ENCODE measurements at places on chromosomes 7 and 10.

DNA sequence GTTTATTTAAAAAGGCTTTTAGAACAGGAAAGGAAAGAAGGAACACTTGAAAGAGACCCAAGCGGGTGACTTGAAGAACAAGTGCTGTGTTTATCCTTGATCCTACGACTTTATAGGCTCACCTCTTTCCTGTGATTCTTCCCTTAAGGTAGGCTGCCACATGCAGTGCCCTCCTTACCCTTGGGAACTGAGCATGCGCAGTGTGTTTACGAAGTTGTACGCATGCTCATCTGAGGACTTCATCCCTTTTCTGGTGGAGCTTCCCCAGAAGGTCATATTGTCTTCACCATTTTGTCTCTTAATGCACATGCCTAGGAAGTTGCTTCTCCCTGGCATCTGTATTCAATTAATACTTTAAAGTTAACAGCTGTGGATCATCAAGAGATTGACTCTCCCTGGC is 49.9 kb upstream of the VOPP1 start:
- DNase-seq, result no peak

DNA sequence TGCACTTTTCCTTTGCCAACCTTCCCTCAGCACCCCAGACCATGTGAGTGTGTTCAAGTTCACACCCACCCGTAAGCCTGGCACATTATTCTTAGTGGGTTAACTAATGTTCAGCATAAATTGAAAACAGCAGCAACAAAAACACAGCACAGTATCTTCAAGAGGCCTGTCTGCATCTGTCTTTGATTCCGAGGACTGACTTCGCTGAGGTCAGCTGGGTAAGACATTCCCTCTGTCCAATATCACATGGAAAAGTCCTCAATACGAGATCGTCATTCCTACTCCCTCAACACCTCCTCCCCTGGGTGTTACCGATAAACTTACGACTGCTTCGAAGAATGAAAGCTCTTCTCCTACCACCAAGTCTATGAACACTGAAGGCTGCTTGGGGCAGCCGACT is 218.8 kb downstream of the SFMBT2 start:
- DNase-seq, result no peak

GRCh38 chr10:13955409-13956068 is 368.8 kb downstream of the PRPF18 start:
- DNase-seq, result no peak

GRCh38 chr10:79130846-79131245 is 62.1 kb downstream of the ZMIZ1 start:
- no peak for DNase-seq

DNA sequence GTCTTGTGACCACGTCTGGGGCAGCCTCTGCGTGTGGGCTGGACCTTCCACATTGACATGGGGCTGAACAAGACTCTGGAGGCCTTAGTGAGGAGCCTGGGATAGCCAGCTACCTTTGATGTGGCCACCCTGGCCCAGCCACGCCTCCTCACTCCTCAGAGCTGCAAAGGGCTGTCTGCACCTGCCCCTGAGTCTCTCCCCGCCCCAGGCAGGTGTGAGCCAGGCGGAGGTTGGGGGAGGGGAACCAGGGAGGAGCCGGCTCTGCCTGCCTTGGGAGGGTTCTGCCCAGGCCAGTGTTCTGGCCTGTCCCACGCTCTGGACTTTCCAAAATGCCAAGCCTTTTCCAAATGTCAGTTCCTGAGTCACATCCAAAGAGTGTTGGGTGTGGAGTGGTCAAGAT is 72.2 kb downstream of the GTF2IRD1 start:
- peak; percentile 1 for DNase-seq

GRCh38 chr7:129394101-129394500 is 40.1 kb upstream of the STRIP2 start:
- DNase-seq, result no peak
